M059J (cell line): ENCODE measurements at places on chromosomes 5 and 9. TPM values are rescaled to one million over a fixed set of nuclear protein-coding genes. Genes with fewer than 3 reads are reported as not detected.

GCNT1 gene
- 82.2 and 86.3 TPM in 2 replicates for total RNA-seq

CCL27 gene
- not detected in 2 replicates for total RNA-seq

TXNDC8 gene
- not detected in 2 replicates for total RNA-seq

GKAP1 gene
- 4.6 and 9.6 TPM in 2 replicates for total RNA-seq
